Renal cortex interstitium (tissue), 15 donors: ENCODE measurements at places on chromosomes 1 and 21. TPM values are rescaled to one million over a fixed set of nuclear protein-coding genes. Genes with fewer than 3 reads are reported as not detected.

DNA sequence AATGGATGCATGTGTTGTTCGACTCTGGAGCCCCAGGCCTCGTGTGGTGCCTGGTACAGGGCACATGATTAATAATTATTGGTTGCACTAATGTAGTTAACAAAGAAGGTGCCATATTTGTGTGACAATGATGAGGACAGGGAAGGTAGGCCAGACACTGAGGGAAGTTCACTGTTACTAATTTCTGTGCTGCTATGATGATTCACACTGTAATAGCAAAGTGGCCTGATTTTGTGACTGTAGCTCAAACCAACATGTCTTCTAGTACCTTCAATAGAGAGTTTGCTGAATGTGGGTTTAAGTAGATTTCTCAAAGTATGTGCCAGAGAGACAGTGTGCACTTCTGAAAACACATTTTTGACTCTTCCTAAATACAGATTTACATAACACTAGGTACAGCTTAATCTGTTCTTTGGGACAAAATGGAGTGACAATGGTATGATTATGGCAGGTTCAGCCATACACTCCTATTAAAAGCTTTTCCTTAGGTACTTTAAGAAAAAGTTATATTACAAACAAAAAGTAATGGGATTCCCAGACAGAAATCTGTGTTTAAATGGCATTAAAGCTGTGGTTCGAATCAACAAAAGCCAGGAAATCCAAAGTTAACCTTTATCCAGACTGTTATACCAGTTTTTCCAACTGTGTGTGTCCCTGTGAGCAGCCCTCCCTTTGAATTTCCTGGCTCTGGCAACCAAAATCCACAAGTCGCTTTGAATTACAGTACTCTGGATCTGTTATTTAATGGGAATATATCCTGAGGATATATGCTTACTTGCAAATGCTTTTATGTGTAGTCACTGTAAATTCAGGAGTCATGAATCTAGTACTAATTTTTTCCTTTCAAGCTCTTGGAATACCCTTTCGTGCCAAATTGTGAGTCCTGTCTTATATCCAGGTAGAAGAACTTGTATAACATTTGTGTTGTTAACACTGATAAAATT lies 277.1 kb upstream of the SGIP1 start:
- no peak for DNase-seq

- DNase-seq: no peak
These were observed 182.3 kb downstream of the C1orf21 start for GRCh38 chr1:184569106-184569505.

Gene SLAMF8
- 0.65 TPM for polyA plus RNA-seq

- DNase-seq: no peak
These were observed 7.1 kb downstream of the AMIGO1 start for GRCh38 chr1:109502364-109502851.

Gene ADAMTSL4
- 17.9 TPM for polyA plus RNA-seq

Gene CFAP57
- polyA plus RNA-seq: 3.1 TPM

DNA sequence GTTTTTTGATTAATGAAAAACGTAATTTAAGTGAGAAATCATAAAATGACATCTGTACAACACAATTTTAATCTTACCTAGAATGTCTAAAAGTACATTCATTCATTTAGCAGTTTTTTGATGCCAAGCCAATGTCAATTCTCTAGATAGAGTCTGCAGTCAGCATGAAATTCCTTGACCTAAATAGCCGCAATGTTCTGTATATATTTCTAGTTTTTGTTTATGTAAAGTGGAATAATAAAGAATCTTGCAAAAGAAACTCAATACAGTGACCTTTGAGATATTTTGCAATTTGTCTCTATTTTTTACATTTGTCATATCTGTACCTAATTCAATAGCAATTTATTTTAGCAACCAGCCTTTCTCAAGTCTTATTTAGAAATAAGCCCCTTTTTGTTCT lies 176.0 kb downstream of the ATP6V1G3 start:
- DNase-seq: no peak

DNA sequence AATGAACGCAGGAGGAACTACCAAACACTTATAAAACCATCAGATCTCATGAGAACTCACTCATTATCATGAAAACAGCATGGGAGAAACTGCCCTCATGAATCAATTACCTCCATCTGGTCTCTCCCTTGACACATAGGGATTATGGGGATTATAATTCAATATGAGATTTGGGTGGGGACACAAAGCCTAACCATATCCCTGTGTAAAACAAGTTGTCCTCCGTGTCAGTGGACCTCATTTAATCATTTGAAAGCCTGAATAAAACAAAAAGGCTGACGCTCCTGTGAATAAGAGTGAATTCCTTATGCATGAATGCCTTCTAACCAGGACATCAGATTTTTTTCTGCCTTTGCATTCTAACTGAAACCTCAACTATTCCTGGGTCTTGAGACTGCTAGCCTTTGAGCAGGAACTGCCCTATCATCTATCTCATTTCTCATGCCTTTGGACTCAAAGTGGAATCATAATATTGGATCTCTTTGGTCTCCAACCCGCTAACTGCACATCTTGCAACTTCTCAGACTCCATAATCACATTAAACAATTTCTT lies 648.8 kb downstream of the ADGRL2 start:
- no peak for DNase-seq

GRCh38 chr21:17903029-17903806 lies 84.1 kb upstream of the C21orf91 start:
- no peak for DNase-seq

DNA sequence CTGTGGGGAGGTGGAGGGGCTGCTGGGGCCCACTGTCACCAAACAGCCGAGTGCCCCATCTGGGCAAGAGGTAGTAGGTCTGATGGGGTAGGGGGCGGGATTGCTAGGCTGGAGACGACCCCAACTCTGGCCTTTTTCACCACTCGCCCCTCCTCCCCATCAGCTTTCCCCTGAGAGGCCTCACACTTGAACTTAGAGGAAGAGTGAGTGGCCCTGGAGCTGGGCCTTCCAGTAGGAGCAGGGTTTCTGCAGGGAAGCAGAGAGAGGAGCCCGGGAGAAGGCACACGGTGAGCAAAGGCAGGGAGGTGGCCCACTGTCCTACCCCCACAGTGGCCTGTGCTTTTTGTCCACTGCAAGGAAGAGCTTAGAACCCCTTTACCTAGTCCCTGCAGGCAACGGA lies 111.9 kb upstream of the WNT4 start:
- DNase-seq: no peak

GRCh38 chr1:210025870-210026269 lies 87.9 kb downstream of the SYT14 start:
- no peak for DNase-seq

DNA sequence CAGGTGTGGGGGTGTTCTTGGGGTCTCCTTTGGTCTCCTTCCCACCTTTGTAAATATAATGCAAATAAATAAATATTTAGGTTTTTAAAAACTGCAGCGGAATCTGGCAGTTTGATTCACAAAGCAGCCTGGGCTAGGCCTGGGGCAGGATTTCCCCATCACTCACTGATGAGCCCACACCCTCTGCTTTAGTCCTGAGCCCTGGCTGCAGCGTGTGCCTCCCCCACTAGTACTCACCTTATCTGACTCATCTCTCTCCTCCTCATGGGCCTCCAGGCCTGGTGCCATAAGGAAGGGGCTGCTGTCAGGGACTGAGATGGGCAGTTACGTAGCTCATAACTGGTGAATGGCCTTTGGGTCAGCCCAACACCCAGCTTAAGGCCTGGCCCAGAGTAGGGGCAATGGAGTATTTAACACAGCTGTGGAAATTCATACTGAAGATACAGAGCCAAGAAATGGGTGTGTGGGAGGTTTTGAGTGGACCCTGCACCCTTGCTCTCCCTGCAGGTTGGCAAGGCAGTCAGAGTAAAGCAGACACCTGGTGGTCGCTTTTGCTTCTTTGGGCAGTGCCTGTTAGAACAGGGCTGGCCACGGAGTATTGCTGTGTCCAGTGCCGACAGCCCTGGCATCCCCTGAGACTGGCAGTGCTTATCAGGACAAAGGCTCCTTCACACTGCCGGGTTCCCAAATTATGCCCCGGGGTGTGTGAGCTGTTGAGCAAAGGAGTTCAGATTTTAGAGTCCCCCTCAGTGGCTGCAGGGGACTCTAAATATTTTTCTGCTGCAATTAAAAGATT lies 39.7 kb downstream of the AZIN2 start:
- DNase-seq: no peak

Gene IL10
- polyA plus RNA-seq: 0.65 TPM

Gene TNFRSF8
- 0.32 TPM for polyA plus RNA-seq

DNA sequence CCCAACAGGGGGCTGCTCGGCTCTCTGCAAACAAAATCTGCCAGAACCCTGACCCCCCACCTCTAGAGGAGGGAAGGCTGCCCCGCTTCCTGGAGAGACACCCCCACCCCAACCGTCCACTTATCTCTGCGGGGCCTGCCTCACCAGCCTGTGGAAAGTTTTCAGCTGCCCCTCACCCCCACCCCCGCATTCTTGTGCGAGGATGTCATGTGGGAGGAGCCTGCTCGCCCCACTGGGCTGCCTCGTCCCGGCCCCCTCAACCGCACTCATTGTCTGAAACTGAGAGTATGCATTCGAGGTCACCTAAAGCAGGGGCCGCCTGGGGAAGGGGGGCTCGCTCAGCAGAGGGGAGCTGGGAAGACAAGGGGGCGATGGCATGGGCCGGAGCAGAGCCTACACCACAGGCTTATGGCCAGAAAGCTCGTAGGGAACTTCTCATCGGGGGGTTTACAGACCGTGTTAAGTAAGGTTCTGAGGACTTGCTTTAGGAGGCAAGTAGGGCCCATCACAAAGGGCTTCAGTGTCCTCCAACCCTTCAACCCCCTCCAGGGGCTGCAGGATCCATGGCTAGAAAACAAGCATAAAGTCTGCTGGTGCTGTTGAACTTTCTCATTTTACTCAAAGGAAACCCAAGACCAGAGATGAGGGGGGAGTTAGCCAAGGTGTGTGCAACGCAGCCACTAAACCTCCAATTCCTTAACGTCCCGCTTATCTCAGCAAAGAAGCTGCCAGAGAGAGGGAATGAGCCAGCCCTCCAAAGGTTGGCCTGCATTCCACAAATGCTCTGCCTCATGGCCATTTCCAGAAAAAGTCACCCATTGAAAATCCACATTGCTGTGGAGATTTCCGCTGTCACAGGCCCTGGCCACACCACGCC lies 9.4 kb downstream of the EPHA2 start:
- peak; percentile 83 for DNase-seq

DNA sequence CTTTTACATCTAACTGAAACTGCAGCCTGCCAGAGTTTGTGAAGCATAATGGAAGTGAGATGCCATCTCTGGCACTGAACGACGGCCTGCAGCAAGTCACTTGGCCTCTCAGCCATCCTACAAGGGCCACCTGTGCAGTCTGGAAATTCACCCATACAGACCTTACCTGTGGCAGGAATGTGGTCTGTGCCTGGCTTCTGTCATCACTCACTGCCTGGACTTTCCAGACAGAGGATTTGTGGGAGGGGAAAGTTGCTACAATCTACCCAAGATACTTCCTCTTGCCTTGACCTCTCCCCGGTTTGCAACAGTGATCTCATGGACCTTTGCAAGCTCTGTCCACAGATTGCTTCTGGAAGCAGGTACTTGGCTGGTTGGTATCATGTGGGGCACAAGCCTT lies 58.4 kb upstream of the ATP1B1 start:
- DNase-seq: no peak

- no peak for DNase-seq
These were observed 618 bp downstream of the ETS2 start for GRCh38 chr21:38806153-38806941.

DNA sequence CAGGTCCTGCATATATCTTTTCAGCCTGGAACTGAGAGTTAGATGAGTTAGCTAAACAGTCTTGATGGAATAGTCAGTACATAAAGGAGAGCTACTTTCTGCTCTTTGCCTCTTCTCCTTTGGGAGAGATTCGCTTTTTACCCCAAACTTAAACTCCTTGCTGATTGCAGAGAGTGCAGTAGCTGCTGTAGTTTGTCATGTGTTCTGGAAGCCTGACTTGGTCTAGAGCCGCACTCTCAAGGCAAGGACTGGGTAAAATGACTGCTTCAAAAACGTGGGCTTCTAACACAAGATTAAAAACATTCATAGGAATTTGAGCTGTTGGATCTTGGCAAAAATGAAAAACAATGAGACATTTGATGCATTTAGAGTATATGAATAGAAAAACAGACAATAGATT lies 351.6 kb downstream of the RYR2 start:
- DNase-seq: no peak
